Hematopoietic multipotent progenitor cell treated with erythropoietin and hydrocortisone succinate and interleukin-3 and kit ligand, for 6 days (in vitro differentiated cells): ENCODE measurements at places on chromosomes 4 and X.

- no peak for DNase-seq
Observed at GRCh38 chr4:129614611-129615010, 518.7 kb downstream of the C4orf33 start.

DNA sequence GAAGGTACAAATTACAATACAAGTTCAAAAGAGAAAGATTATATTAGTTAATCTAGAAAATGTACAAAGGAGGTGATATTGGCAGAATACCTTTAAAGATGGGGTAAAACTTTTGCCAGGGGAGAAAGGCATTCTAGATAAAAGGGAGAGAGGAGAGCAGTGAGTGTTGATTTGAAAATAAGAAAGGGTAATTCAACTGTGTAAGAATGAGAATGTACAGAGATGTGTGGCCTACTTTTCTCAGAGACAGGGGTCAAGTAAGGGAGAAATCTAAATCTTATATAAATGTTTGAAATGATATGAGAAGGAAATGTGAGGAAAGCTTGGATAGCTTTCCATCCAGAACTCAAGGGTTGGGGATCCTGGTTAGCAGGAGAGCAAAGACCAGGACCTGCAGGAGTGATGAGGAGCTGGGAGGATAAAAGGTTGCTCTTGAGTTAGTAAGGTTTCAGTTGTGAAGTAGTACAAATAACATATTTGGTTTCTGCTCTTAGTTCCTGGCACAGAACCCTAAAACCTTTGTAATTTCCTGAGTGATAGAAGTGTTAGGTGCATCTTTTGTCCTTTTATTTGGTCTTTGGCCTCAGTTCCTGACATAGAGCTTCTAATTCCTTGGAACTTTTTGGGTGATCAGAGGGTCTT lies 489.9 kb downstream of the INPP4B start:
- DNase-seq = no peak

DNA sequence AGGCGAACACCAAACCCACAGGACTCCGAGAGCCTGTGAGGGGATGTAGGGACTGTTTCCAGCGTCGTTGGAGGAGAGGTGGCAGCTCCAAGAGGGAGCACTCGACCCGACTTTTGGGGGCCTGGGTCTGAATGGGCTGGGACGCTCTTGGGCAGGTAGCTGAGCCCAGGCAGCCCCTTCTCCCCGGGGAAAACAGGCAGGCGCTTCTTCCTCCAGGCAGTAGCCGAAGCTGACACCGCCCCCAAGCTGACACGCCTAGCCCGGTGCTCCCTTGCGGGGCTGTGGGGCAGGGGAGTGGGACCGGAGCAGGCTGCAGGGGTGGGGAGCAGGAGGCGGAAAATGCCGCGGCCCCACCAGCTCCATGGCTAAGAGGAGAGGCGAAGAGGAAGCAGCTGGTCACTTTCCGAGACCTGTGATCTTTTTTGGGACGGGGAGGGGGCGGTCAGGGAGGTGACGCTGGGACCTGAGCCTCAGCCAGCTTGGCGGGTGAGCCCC lies 4.2 kb downstream of the NKX1-1 start:
- DNase-seq = no peak

- no peak for DNase-seq
Observed at GRCh38 chr4:180521181-180521580, 1722.0 kb upstream of the TENM3 start.

DNA sequence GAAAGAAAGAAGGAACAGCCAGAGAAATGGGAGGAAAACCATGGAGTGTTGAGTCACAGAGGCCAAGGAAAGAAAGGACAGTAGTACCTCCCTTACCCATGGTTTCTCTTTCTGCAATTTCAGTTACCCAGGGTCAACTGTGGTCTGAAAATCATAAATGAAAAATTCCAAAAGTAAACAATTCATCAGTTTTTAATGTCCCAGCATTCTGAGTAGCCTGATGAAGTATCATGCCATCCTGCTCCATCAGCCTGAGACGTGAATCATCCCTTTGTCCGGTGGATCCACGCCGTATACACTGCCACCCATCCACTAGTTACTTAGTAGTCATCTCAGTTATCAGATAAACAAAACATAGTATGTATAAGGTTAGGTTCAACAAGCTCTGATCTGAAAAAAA lies 114.2 kb downstream of the COMMD8 start:
- DNase-seq = no peak

- DNase-seq = no peak
Observed at GRCh38 chrX:40030205-40030604, 67.6 kb downstream of the BCOR start.

- DNase-seq = no peak
Observed at GRCh38 chr4:164252286-164252685, 501.6 kb upstream of the SMIM31 start.

- no peak for DNase-seq
Observed at GRCh38 chr4:21952549-21952948, 4.0 kb upstream of the KCNIP4 start.

GRCh38 chr4:34464196-34464595 lies 1780.1 kb downstream of the ARAP2 start:
- DNase-seq = no peak

DNA sequence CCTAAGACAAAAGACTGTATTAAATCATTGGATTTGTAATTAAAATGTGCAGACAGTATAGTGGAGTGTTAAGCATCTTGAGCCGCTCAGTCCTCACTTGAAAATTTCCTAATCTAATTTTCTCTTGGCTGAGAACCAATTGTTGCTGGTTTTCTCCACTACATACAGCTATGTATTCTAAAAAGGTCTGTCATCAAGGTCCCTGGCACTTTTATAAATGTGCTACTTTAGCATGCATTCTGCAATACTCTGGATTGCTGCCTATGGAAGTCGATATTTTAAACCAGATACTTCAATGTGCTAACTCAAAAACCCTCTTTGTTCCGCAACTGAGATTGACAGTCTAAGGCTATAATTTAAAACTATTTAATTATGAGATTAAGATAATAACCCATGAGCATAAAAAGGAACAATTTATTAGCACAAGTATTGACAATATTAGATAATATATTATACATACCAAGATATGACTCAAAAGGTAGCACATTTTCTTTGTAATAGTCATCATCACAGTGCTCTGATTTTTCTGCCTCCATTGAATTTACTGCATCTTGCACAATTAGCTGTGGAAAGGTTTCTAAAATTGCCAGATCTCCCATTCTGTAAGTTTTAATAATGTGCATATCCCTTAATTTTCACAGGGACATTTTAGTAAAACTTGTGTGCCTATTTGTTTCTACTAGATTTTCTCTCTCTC lies 815.1 kb downstream of the ADGRL3 start:
- DNase-seq = no peak

- DNase-seq = peak; percentile 4
Observed at GRCh38 chrX:12866451-12867377, at the start of gene TLR7. TLR7 (plus strand) TSS chrX:12867072; CDS start chrX:12867579, 507 bp downstream.

- DNase-seq = no peak
Observed at GRCh38 chrX:104566681-104567501, 892 bp downstream of the IL1RAPL2 start.

- peak; percentile 96 for DNase-seq
Observed at GRCh38 chrX:49155243-49155899, 7.2 kb upstream of the MAGIX start.

DNA sequence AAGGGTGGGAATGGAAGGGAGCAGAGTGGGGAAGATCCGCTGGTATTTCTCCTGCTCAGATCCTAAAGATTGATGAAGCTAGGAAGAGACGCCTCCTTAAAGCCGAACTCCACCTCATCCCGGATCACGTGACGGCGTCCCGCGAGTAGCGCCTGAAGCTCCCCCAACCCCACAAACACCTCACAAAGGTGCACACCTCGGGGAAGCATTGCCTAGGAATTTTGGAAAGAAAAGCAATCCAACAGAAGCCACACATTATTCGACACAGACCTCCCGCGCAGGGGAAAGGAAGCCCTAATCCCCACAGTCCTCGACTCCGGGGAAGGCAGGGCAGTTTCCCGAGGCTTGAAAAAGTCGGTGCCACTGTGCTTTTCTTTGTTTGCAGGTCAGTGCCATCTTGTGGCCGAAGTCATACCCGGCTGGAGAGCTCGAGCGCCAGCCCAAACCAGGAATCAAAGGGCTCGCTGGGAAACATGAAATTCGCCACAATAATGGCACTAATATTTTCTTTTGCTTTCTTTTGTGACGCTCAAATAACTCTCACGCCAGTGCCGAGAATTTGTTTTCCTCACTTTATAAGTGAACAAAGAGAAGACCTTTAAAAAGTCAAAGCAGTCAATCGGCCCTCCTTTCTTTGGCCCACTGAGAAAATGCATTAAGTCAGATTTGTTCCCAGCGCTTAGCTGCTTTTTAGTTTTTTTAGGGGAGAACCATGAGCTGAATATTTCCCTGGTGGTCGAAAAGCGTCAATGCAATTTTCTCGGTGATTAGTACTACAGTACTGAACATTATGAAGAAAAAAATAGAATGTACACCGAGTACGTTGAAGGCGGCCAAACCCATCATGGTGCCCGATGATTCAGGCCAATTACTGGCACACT lies at the start of gene NPY1R:
NPY1R (minus strand) TSS at position 71 of the 881 bp plus-strand sequence. CDS start 6,042 bp downstream, outside the sequence.
- peak; percentile 78 for DNase-seq

DNA sequence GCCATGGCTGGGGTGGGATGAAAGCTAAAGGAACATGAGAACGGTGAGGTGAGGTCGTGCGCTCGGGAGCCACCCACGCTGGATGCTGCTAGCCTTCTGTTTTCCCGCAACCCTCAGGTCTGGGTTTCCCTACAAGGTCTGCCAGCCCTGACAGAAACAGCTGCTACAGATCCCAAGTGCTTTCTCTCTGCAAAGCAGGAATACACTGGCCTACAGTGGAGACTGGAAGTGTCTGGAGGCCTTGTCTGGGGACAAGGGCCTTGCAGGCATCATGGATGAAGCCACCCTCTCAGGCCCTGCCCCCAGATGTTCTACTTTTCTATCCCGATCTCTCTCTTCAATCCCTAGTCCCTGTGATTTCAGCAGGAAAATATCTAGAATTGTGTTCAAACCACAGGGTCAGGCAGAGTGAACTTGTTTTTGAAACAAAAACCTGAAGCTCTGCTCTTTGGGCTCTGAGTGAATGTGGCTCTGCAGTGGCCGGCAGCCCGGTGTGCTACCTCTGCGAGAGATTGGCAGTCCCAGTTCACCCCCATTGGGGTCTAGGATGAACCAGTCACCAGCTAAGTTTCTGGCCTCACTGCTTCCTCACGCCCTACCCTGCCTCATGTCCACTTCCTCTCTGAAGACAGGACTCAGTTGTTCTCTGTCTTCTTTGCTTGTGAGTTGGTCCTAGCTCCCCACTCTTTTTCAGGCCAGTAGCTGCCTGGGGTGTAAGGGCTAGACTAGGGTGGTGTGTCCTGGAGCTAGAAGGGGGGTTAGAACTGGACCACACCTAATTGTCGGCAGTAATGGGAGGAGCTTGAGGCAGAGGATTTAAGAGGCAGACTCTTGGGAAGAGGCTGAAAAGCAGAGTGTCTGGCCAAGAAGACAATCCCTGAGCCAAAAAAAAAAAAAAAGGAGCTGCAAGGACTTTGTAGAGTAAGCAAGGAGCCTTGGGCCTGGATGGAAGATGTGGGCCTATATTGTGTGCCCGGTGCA lies 89.6 kb downstream of the RTL5 start:
- DNase-seq = no peak

GRCh38 chrX:32644476-32645245 lies 566.7 kb downstream of the DMD start:
- DNase-seq = no peak

GRCh38 chr4:6367371-6367851 lies 97.8 kb downstream of the WFS1 start:
- DNase-seq = no peak
